ENCODE measurements at places on chromosomes 7 and 10. TPM values are rescaled to one million over a fixed set of nuclear protein-coding genes. Genes with fewer than 3 reads are reported as not detected.

- no peaks in the 10 kb centered on the region for H3K4me1 ChIP-seq
- no peaks in the 10 kb centered on the region for H3K36me3 ChIP-seq
- no peaks in the 10 kb centered on the region for H3K27me3 ChIP-seq
- no peak overlapping the region for H3K27ac ChIP-seq
Observed at GRCh38 chr7:27693794-27694193, 31.1 kb upstream of the HIBADH start.

DNA sequence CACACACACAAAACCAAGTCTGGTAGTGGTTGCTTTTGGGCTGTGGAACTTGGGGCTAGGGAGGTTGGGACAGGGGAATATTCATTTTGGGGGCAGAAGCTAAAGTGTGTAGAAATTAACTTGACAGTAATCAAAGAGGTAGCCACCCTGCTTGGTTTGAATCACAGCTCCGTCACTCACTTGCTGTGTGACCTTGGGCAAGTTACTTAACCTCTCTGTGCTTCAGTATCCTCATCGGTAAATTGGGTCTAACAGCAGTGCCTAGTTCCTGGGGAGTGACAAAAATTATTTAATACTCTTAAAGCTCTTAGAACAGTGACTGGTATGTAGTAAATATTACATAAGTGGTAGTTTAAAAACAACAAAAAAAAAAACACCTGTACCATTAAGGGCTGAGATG is 489.8 kb downstream of the SDK1 start:
- DNase-seq, result no peak
- H3K27ac ChIP-seq, result no peak overlapping the region
- H3K4me3 ChIP-seq, result no peak overlapping the region

DNA sequence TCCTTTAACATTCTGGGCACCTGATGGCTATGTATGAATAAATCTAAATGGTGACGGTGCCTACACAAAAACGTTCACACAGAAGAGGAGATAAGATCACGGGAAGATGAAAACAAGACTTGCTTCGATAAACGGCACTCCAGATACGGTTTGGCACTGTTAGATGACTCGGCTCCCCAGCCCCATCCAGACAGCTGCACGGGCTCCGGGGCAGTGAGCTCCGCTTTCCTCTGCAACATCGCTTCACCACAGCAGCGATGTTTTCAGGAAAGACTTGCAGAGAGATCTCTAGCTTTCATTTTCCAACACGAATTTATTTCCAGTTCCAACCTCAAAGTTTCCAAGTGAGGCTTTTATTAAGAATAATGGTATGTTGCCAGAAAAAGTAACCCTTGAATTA is 132.1 kb downstream of the KLF6 start:
- peaks cover 4% of the 10 kb centered on the region for H3K4me1 ChIP-seq
- DNase-seq, result no peak
- H3K27ac ChIP-seq, result no peak overlapping the region
- H3K4me3 ChIP-seq, result no peak overlapping the region
- H3K27me3 ChIP-seq, result no peaks in the 10 kb centered on the region
- no peaks in the 10 kb centered on the region for H3K36me3 ChIP-seq

Gene NPFFR1
- total RNA-seq, result not detected

Gene AGR2
- total RNA-seq, result not detected

DNA sequence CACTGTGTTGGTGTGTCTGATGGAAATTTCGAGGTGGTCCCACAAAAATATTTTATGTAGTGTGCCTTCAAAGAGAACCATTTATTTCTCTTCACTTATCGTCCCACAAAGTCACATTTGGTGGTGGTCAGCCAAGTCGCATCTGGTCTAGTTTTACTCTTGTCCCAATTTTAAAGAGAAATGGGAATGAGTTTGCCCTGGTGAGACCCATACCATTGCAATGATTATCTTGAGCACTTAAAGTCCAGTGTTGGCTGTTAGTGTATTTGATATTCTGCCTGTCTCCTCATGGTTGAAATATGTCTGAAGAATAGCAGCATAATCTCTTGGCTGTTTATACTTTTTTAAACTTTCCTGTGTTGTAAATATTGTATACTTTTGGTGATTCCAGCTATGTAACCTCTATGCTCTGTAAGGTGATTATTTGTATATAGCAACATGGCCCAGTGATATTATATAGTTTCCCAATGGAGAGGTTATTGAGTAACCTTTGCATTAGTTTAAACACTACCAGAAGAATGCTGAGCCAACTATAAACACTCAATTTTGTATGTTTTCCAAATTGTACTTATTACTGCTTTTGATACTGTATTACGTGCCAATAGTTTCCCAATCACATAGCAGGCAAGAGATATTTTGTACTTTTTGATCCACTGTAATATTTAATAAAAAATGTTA is 172.2 kb downstream of the RTKN2 start:
- DNase-seq, result no peak
- H3K4me3 ChIP-seq, result no peak overlapping the region
- peaks cover 19% of the 10 kb centered on the region for H3K4me1 ChIP-seq
- H3K27ac ChIP-seq, result no peak overlapping the region
- no peaks in the 10 kb centered on the region for H3K27me3 ChIP-seq

- peak overlapping the region; percentile 78 for H3K4me3 ChIP-seq
- no peak for DNase-seq
- H3K27me3 ChIP-seq, result no peaks in the 10 kb centered on the region
- H3K4me1 ChIP-seq, result peaks cover 3% of the 10 kb centered on the region
Observed at GRCh38 chr10:100008142-100008522, 1.6 kb downstream of the DNMBP start.

Gene NKX2-3
- total RNA-seq, result not detected

Gene HERC4
- 15.0 TPM for total RNA-seq

DNA sequence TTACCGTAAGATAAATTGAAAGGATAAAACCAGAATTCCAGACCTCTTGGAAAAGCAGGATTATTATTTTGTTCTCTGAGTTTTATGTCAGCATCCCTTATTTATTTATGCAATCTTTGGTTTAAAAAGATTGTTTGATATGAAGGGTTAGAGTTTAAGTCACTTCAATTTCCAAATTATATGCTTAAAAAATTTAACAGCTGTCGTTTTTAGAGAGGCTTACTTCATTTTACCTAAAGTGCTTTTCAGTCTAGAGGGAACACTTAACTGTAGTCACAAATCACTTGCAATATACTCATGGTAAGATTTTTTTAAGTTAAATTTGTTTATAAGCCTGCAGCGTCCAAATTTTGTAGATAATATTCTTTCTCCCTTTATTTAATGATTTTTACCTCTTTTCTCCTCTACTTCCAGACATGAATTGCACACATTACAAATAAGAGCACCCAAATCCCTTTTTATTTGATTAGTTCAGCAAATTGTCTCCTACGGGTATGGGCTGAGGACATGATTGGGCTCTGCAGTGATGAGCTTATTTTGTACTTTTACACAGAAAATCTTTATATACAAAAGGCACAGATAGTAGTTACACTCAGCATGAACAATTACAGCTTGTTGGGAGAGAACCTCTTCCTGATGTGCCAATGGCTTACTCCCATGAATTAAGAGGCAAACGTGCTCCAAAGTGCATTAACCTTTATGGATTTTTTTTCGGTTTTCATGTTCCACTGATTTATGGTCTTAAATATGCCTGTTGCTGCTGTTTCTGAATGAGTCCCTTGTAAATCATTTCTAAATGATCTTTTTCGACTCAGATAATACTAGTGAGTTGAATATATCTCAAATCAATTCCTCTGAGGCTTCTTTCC is 319.3 kb upstream of the LRGUK start:
- H3K4me1 ChIP-seq, result no peaks in the 10 kb centered on the region
- H3K27ac ChIP-seq, result no peak overlapping the region
- H3K27me3 ChIP-seq, result no peaks in the 10 kb centered on the region
- DNase-seq, result no peak

Gene NRCAM
- total RNA-seq, result 0.53 TPM

DNA sequence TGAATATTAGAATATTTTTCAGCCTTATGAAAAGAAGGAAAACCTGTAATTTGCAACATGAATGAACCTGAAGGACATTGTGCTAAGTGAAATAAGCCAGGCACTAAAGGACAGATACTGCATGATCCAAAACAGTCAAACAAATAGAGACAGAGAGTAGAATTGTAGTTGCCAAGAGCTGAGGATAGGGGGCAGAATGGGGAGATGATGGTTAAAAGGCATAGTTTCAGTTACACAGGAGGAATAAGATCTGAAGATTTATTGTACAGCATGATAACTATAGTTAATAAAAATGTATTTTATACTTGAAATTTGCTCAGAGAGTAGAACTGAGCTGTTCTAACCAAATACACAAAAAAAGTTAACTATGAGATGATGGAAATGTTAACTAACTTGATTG is 149.0 kb upstream of the TMEM106B start:
- H3K27me3 ChIP-seq, result no peaks in the 10 kb centered on the region
- H3K4me1 ChIP-seq, result no peaks in the 10 kb centered on the region
- no peak overlapping the region for H3K4me3 ChIP-seq
- no peak overlapping the region for H3K27ac ChIP-seq
- no peaks in the 10 kb centered on the region for H3K36me3 ChIP-seq

Gene ZNF479
- total RNA-seq, result not detected

Gene TRPV5
- not detected for total RNA-seq

Gene RARRES2
- 144 TPM for total RNA-seq

DNA sequence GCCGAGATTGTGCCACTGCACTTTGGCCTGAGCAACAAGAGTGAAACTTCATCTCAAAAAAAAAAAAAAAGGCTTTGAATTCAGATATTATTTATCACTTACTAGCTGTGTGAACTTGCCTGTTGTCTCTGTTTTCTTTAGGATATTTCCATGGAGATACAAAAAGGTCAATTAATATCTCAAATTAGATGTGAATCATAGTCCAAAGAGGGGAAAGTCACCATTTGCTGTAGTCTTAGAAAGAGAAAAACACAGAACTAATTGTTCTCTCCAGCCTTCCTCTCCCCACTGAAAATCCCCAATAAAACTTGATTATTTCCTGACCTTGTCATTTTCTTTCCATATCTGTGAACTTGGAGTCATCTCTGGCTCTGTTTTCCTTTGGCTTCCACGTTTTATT is 21.2 kb downstream of the HEPACAM2 start:
- no peaks in the 10 kb centered on the region for H3K36me3 ChIP-seq
- no peak overlapping the region for H3K27ac ChIP-seq

Gene PAX4
- total RNA-seq, result not detected

Gene EBF3
- 20.2 TPM for total RNA-seq

Gene IRF5
- not detected for total RNA-seq

GRCh38 chr7:74709880-74710671 is 52.6 kb downstream of the GTF2I start:
- H3K27ac ChIP-seq, result no peak overlapping the region
- peaks cover 93% of the 10 kb centered on the region for H3K36me3 ChIP-seq
- DNase-seq, result no peak
- H3K4me1 ChIP-seq, result no peaks in the 10 kb centered on the region
- no peak overlapping the region for H3K4me3 ChIP-seq

DNA sequence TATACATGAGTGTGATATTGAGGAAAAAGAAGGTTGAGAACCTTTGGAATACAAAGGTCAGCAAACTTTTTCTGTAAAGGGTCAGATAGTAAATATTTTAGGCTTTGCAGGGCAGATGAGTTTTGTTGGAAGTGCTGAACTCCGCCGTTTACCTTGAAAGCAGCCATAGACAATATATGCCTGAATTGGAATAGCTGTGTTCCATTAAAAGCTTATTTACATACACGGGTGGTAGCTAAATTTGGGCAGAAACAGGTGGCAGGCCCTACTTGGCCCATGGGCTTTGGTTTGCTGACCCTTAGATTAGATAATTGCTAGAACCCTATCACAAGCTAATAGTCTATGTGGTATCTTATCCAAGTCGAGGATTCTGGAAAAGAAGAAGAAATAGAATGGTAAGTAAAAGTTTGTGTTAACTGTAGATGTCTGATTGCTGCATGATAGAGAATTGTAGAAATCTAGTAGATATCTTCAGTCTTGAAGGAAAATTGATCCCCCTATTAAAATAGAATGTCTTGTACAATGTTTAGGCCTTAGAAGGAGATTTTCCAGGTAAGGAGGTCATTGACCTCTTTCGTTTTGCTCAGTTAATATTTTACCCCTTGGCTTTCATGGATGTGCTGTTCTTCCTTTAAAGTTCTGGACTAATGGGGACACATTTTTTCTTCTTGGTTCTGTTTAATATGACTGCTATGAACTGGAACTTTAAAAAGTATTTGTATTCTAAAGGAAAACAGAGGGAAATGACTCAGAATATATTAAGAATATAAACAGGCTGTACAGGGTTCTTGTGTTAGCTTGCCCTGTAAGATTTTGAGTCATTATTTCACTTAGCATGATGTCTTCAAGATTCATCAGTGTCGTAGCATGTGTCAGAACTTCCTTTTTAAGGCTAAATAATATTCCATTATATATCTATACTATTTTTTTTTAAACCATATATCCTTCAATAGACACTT is 8.0 kb downstream of the RBM33 start:
- peaks cover 40% of the 10 kb centered on the region for H3K4me1 ChIP-seq
- no peak overlapping the region for H3K27ac ChIP-seq
- H3K4me3 ChIP-seq, result no peak overlapping the region

- no peak for DNase-seq
- H3K4me1 ChIP-seq, result no peaks in the 10 kb centered on the region
- no peak overlapping the region for H3K4me3 ChIP-seq
- no peak overlapping the region for H3K27ac ChIP-seq
- no peaks in the 10 kb centered on the region for H3K27me3 ChIP-seq
- H3K36me3 ChIP-seq, result no peaks in the 10 kb centered on the region
Observed at GRCh38 chr7:81383846-81384245, 386.0 kb downstream of the HGF start.

- no peaks in the 10 kb centered on the region for H3K27me3 ChIP-seq
- no peak overlapping the region for H3K27ac ChIP-seq
- no peak overlapping the region for H3K4me3 ChIP-seq
- no peak for DNase-seq
Observed at GRCh38 chr7:29977886-29978651, 11.5 kb downstream of the SCRN1 start.

GRCh38 chr10:69374242-69374641 is 42.5 kb downstream of the TACR2 start:
- H3K4me1 ChIP-seq, result peaks cover 11% of the 10 kb centered on the region
- H3K4me3 ChIP-seq, result no peak overlapping the region
- no peak for DNase-seq
- H3K36me3 ChIP-seq, result peaks cover 51% of the 10 kb centered on the region
- H3K27ac ChIP-seq, result peak overlapping the region; percentile 71

Gene TMEM229A
- not detected for total RNA-seq

Gene NODAL
- not detected for total RNA-seq
